ENCODE measurements at places on chromosomes 11 and 22.

- no peak for DNase-seq
Measured at GRCh38 chr11:65468874-65469333, 29.9 kb upstream of the MALAT1 start.

GRCh38 chr11:117685566-117685965, 111.5 kb downstream of the DSCAML1 start:
- DNase-seq = no peak

DNA sequence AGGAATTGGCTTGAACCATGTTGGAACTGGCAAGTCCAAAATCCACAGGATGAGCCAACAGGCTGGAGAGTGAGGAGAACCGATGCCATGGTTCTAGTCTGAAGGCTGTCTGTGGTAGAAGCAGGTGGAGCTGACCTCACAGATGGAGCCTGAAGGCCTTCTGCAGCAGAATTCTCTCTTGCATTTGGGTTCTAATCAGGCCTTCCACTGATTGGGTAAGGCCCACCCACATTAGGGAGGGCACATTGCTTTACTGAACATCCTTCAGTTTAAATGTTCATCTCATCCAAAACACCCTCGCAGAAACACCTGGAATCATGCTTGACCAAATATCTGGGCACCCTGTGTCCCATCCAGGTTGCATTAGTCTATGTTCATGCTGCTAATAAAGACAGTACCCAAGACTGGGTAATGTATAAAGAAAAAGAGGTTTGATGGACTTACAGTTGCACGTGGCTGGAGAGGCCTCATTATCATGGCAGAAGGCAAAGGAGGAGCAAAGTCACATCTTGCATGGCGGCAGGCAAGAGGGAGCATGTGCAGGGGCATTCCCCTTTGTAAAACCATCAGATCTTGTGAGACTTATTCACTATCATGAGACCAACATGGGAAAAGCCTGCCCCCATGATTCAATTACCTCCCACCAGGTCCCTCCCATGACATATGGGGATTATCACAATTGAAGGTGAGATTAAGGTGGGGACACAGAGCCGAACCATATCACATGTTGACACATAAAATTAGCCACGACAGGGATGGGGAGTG, 15.9 kb downstream of the SMIM38 start:
- no peak for DNase-seq

- no peak for DNase-seq
Measured at GRCh38 chr22:23215294-23216241, 35.3 kb downstream of the BCR start.

GRCh38 chr11:125426818-125427528, 69.1 kb downstream of the FEZ1 start:
- DNase-seq = no peak

- no peak for DNase-seq
Measured at GRCh38 chr11:1209371-1210057, 13.4 kb upstream of the MUC5B start.

- no peak for DNase-seq
Measured at GRCh38 chr11:3989921-3990290, 104.7 kb upstream of the RRM1 start.

- no peak for DNase-seq
Measured at GRCh38 chr22:18983120-18983651, 47.1 kb upstream of the PRODH start.

Data from muscle of arm (tissue), 14 donors.